NCI-H146 (cell line): ENCODE measurements at places on chromosomes 11 and 22.
A peak's percentile ranks its signal among the peaks of the same experiment; 100 is the strongest.

DNA sequence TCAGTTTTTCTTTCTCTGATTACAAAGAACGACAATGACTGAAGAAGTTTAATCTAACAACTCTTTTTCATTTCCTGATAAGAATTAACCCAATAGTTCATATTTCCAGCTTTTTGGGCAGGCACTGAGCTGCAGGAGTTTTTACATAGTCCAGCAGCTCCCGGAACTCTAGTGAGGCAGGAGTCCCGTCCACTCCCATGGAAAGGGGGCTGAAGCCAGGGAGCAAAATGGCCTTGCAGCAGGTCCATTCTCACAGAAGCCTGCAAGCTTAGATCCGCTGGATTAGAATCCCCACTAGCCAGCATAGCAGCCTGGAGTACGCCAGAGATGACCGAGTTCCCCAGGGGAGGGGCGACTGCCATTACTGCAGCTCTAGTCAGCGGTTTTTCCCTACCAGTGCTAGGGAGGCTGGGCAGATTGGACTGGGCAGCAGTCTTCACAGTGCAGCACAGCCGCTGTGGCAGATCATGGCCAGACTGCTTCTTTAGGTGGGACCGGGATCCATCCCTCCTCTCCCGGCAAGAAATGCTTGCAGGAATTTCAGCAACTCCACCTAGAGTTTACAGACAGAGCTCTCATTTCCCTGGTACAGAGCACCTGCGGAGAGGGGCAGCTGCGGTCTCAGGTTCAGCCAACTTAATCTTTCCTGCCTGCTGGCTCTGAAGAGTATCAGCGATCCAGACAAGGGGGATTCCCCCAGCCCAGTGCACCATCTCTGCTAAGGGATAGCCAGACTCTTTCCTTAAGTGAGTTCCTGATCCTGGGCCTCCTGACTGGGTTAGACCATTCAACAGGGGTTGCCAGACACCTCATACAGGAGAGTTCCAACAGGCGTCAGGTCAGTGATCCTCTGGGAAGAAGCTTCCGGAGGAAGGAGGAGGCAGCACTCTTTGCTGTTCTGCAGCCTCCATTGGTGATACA is 742 bp upstream of the CASP4 start:
- peak; percentile 73 for DNase-seq

DNA sequence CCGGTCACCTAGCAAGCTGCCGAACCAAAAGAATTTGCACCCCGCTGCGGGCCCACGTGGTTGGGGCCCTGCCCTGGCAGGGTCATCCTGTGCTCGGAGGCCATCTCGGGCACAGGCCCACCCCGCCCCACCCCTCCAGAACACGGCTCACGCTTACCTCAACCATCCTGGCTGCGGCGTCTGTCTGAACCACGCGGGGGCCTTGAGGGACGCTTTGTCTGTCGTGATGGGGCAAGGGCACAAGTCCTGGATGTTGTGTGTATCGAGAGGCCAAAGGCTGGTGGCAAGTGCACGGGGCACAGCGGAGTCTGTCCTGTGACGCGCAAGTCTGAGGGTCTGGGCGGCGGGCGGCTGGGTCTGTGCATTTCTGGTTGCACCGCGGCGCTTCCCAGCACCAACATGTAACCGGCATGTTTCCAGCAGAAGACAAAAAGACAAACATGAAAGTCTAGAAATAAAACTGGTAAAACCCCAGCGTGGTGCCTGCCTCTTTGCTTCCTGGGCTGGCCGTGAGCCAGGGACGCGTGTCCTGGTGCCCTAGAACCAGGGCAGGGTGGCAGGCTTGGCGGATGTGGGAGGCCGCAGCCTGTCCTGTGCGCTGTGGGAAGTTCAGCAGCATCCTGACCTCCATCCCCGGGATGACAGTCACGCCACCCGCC is 13.2 kb downstream of the CCND1 start:
- no peak for DNase-seq

- DNase-seq: no peak
Observed at GRCh38 chr22:37509059-37509860, 10.0 kb downstream of the CARD10 start.

GRCh38 chr22:44192098-44192815 is 11.5 kb downstream of the PARVG start:
- peak; percentile 21 for DNase-seq

DNA sequence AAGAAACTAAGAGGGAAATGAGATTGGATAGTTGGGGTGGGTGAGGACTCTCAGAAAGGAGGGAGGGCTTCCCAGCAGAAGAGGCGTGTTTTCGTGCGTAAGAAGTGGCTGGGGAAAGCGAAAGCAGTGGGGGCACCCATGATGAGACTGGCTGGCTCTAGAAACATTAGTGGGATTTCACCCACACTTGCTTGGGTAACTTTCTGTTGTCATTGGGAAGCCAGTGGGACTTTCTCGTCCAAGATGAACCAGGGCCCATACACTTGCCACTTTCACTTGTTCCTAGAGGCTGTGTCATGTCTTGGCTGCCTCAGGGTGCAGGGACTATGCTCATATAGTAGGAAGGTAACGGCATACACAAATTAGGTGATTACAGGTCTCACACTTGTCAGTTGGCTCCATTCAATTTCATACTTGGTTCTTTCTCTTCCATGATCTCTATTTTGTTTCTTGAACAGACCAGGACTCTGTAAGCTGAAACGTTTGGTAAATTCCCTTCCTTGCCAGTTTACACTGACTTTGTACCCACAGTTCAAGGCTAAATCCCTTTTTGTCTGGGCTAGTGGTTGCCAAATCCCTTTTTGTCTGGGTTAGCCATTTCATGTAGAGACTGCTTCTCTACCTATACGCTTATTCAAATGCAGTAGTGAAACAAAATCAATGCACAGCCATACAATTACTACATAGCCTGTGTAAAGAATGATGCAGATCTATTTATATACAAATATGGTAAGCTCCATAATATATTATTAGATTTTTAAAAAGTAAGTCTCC is 42.0 kb upstream of the CXCR5 start:
- no peak for DNase-seq

DNA sequence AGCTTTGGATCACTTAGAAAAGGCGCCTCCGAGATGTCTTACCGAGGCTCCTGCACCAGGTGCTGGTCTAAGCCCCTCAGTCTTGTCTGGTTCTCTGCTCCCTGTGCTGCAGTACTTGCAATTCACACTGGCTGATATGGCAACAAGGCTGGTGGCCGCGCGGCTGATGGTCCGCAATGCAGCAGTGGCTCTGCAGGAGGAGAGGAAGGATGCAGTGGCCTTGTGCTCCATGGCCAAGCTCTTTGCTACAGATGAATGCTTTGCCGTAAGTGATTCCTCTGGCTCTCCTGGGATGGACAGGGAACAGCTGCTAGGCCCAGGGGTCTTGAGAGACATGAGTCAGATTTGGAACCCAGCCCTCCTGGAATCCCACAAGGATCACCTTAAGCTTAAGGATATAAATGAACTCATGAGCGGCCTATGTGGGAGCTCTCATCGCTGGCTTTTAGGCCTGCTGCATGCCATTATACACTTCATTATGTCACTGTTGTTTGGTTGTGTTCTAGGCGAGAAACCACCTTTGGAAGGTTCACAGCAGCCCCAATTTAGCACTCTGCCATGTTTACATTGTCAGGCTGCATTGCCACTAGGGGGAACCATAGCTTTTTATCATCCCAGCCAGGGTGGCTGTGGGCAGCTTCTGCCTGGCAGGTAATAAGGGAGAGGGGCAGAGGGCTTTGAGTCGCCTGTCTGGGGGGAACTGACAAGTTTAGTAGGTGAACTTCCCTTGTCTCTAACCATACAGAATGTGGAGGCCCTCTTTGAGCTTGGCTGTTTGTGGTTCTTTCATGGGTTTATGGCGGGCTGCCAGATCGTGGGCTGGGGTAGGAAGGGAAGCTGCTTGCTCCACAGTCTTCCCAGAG is 8.5 kb downstream of the ACAD8 start:
- DNase-seq: peak; percentile 35

DNA sequence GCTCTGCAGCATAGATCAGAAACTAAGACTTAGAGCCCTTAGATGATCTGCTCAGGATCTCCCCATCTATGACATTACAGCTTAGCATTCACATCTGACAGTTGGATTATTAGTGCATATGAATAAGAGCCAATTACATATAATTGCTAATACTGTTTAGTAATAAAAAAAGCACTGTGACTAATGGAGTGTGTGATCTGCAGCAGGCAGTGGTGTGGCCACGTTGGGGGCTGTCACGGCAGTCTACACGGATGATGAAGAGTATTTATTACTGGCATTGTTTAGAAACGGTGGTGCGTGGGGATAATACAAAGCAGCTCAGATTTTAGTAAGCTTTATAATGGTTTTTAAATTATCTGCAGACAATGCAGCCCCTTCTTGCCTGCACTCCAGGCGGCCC is 93.5 kb upstream of the TIMP3 start:
- DNase-seq: peak; percentile 25

DNA sequence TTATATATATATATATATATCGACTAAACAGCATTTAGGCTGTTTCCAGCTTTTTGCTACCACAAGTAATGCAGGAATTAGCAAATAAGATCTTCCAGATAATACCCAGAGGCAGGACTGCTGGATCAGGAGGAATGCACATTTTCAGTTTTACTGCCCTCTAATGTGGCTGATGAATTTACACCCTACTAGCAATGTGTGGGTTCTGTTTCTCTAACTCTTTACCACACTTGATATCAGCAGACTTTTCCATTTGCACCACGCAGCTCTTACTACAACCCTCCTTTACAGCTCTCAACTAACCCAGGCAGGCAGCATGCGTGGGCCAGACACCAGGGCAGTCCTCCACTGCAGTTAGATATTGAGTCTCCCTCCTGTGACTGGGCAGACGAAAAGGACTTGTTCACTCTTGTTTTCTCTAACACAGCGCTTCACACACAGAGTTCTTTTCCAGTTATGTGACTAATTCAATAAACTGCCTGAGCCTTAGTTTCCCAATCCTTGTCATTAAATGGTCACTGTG is 67.7 kb downstream of the IGLL5 start:
- no peak for DNase-seq

- DNase-seq: no peak
Observed at GRCh38 chr11:1873048-1873812, 18.5 kb downstream of the PRR33 start.
